ENCODE measurements at places on chromosomes 3 and 15.

DNA sequence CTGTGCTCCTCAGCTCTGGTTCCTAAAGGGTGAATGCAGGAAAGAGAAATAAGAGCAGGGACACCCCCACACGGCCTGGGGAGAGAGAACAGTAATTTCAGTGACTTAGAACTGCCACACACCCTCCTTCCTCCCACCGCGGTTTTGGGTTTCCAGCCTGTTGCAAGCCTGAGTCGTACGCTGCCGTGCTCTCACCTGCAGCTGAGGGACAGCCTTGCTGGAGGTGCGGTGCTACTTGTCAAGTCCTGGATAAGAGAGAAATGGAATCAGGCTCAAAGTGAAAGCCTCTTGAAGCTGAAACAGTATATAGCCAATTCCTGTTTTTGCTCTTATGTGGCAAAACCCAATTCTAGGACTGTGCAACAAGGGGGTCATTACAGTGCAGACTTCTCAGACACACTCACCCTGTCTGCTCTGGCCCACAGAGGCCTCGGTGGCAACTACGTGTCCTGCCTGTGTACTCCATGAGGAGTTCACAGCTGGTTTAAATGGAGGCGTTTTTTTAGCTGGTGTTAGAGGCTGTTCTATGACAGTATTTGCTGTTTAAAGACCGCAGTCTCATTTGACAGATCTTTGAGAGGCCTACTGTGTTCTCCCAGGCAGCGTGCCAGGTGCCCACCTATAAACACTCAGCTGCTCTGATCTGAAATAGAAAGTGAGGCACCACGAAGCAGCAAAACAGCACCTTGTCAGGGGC, 42.9 kb downstream of the TBC1D2B start:
- DNase-seq = no peak

DNA sequence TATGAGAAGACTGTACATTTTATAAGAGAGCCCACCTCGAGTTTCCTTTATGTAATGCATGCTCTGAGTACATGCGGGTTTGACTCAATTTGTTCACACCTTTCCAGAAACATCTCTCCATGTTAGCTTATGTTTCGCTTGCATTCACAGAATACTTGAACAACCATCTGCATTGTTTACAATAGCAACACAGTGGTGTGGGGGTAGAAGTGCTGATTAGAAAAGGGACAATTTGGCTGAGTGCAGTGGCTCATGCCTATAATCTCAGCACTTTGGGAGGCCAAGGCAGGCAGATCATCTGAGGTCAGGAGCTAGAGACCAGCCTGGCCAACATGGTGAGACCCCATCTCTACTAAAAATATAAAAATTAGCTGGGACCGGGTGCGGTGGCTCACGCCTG, 60.9 kb downstream of the NCEH1 start:
- DNase-seq = no peak

DNA sequence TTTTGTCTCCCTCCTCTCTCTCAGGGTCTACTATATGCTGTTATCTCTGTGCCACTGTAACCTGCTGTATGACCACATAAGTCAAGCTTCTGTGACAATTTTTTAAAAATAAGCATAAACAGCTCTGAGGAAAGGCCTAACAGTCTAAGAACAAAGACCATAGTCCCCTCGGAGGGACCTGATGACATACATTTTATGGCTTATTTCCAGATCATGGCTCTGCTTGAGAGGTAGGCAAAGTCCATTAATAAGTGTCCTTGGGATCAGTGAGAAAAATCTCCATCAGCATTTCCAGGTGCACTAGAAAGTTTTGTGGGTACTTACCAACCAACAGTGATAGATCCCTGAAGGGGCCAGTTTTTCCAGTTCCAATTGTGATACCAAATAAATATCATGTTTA, 123.8 kb downstream of the TNIK start:
- DNase-seq = no peak

DNA sequence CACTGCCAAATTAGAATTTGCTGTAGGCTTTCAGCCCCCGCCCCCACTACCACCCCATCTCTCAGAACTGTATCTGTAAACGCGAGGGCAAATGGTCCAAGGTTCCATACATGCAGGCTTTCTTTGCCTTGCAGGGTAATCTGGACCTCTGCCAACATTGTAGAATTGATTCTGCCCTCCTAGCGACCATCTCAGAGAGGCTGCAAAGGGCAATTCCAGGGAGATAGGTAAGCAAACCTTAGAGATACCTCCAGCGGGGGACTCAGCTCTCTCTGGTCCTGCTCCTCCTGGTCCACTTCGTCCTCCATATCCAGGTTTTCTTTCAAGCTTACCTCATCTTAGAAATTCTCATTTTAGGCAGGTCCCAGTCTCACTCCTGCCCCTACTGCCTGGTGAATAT, 64.4 kb downstream of the SLMAP start:
- no peak for DNase-seq

DNA sequence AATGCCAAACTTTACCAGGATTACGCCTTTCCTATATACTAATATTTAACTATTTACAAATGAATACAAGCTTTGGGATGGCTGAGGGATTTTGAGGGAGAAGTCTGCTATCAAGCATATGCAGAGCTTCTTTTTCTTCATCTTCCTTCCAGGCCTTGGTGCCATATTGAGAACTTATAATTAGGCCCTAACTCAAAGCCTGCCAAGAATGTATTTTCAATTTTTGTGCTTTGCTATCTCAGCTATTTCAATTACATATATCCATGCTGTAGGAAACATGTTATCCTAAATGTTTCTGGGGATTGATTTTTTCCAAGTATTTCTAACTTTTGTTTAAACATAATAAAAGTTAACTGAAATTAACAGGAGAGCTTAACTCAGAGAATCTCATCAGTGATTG, 425.0 kb upstream of the GRM7 start:
- no peak for DNase-seq

DNA sequence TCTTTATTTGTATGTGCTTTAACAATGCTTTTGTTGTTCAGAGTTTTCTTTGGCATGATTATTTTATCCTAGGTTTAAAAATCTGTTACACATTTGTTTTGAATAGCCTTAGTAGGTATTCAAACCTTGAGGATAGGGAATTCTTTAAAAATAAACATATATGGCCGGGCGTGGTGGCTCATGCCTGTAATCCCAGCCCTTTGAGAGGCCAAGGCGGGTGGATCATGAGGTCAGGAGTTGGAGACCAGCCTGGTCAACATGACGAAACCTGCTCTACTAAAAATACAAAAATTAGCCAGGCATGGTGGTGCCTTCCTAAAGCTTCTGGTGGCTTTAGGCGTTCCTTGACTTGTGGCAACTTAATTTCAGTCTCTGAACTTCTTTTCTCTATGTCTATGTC, 743.3 kb upstream of the EPHA6 start:
- DNase-seq = no peak

DNA sequence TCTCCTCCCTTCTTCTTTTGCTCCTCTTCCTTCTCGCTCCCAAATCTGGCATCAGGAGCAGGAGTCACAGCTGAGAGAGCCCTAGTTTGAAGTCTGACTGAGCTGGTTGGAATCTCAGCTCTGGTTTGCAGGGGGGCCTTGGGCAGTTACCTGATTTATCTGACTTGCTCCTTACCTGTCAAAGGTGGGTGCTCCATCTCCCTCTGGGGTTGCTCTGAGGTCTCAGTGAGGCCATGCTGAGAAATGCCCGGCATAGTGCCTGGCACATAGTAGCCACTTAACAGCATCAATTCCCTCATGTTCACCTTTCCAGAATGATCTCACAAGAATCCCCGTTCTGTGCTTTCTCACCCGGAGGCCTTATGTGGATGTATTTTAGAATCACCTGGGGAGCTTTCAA, 121.2 kb upstream of the CTDSPL start:
- DNase-seq = no peak

GRCh38 chr15:72161361-72162132, 36.0 kb downstream of the GRAMD2A start:
- DNase-seq = no peak

All from cortex of kidney (tissue), 1 donor.